ENCODE measurements at places on chromosomes 7 and 10.

- DNase-seq, result no peak
Observed at GRCh38 chr10:113681533-113682470, 2.1 kb downstream of the CASP7 start.

- no peak for DNase-seq
Observed at GRCh38 chr7:130944997-130945396, 211.0 kb upstream of the KLF14 start.

GRCh38 chr7:94417901-94418300 is 23.2 kb downstream of the COL1A2 start:
- no peak for DNase-seq

GRCh38 chr7:50676740-50677637 is 105.7 kb downstream of the GRB10 start:
- no peak for DNase-seq

GRCh38 chr10:123236126-123236525 is 81.9 kb downstream of the BUB3 start:
- DNase-seq, result no peak

- no peak for DNase-seq
Observed at GRCh38 chr10:49207113-49207512, 18.9 kb upstream of the TMEM273 start.

- DNase-seq, result no peak
Observed at GRCh38 chr10:35372329-35372728, 36.0 kb downstream of the CCNY start.

DNA sequence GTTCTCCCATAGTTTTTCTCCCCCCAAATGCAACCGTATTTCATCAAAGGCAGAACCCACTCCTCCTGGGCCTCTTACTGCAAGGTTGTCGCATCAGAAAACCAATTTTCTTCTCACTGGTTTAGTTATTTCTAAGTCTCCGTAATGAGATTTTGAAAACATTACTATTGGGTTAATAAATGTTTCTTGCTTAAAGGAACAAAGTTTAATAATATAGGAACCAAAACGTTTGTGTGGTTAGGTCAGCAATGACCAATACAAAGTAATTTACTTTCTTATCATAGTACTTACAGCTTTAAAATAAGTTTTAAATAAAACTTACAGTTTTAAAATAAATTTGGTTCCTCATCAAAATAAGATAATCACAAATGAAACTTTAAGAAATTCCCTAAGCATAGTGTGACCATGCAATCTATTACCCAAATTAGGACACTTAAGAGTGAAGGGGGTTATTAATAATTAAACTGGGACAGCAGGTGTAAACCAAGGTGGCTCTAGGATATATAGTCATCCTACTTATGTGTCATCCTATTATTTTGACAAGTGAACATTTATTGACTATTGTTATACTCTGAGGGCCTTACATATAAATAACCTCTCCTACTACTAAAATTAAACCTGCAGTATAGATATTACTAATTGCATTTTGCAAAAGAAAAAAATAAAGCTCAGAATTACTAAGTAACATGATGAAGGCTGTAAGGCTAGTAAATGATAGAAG is 415.4 kb upstream of the LRRN3 start:
- no peak for DNase-seq

DNA sequence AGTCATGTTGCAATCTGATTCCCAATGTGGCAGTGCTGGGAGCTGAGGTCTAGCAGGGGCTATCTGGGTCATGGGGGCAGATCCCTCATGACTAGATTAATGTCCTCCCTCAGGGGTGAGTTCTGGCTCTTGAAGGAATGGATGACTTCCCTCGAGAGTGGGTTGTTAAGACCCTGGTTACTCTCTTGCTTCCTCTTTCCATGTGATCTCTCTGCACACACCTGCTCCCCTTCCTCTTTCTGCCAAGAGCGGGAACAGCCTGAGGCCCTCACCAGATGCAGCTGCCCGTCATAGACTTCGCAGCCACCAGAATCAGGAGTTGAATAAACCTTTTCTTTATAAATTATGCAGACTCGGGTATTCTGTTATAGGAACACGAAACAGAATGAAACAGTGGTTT is 37.8 kb downstream of the SFMBT2 start:
- no peak for DNase-seq

DNA sequence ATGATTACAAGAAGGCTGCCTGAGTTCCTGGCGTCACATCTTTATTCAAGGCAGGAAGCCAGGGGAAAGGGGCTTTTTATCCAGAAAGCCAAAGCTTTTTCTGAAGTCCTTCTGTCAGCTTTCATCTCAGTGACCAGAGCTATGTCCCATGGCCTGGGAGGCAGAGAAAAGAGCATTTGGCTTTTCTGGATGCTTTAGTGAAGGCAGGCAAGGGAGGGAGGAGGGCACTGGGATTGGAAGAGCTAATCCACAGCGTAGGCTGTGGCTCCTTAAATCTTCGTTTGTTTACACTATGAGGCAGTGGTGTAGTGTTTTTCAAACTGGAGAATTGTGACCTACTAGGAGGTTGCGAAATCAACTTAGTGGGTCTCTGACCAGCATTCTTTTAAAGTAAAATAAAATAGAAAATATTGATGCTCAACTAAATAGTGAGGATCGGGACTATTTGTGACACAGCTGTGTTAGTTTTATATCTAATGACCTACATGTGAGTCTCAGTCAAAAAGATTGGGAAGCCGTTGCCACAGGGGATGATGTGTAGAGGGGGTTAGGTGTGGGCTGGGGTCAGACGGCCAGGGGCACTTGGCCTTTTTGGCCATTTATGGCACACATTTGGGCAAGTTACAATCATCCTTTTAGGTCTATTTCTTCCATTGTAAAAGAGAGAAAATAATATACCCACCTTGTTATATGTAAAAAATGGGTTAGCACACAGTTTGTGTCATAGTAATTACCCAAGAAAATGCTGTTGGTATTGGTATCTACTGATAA is 14.1 kb downstream of the CRYGN start:
- DNase-seq, result no peak

DNA sequence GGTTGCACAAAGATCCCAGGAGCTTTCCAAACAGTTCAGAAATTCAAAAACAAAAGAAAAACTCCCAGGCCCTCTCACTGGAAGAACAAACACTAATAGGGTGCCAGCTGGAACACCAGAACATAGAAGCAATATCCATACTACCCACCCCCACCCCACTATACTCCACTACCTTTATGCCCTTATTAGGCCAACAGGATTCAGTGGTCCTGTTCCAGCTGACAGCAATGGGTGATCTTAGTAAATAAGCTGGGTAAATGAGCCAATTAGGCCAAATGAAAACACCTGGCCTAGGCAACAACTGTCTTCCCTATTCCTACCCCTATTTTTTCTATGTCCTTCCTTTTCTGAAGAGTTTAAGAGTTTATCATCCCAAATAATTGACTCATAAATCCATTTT is 11.7 kb downstream of the NOC3L start:
- DNase-seq, result no peak

DNA sequence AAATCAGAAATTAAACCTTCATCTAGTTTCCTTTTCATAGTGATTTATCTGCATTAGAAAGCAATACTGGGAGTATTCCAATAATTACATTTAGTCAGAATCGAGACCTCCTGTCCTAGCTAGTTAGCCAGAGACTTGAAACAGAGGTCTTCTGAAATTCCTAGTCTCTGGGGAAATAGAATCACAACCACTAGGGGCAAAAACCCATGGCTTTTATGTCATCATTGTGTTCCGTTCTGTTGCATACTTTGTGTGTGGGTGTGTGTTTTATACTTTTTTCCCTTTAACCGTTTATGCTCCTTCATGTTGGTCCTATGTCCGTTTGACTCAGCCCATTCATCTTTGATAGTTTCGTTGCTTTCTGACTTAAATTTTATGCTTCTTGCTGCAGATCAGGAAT is 79.8 kb downstream of the RALA start:
- no peak for DNase-seq

GRCh38 chr10:30445711-30446110 is 11.7 kb downstream of the MAP3K8 start:
- no peak for DNase-seq

DNA sequence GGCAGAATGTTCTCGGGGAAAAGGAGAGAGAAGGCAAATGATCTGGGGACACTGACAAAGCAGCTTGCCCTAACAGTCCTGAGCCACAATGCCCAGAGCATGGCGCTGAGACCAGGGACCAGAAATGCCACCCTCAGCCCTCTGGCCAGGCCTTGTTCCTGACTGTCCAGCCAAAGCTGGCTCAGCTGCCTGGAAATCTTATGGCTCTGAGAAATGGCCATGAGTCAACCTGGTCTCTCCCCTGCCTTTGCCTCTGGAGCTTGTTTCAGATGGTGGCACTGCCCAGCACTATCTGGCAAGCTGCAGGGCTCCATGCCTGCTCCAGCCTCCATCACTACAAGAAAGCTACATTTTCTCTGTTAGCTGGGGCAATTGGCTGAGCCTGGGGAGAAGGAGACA is 90.5 kb upstream of the PLXNA4 start:
- no peak for DNase-seq

DNA sequence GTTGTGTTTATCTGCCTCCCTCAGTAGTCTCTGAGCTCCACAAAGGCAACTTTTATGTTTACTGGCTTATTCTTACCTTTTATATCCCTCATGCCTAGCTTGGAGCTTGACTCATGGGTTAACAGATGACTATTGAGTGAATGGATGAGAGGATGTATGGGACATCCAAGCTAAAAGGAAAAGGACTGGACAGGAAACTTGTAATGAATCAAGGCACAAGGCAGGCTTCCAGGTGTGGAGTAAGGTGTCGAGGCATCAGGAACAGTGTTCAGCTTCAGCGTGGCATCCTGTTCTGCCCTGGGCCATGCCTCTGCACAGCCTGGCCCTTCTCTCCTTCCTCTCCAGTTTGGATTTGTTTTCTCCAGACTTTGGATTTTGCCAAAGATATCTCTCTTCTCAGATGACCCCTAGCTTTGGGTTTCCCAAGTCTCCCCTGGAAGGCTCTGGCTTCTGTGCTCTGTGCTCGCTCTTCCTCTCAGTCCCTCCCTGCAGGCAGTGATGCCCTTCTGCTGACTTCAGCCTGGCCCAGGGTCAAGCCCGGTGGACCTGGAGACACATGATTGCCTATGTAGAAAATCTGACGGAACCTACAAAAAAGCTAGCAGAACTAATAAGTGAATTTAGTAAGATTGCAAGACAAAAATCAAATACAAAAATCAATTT is 367.3 kb downstream of the CXCL12 start:
- DNase-seq, result no peak

DNA sequence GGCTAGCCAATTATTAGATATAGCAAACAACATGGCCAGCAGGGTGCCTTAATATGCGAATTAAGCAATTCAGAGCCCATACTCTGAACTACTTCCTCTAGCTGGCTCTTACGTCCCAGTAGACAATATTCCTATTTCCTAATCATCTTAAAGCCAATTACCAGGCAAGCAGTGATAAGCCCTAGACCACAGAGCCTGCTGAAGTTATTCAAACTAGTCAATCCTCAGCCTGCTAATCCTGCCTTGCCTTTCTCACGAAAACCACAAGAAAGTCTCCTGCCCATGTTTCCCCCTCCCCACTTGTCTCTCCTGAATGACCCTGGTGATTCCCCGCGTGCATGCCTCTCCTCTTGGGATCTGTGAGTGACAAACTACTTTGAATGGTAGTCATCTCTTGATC is 86.8 kb upstream of the CACNA2D1 start:
- DNase-seq, result no peak

DNA sequence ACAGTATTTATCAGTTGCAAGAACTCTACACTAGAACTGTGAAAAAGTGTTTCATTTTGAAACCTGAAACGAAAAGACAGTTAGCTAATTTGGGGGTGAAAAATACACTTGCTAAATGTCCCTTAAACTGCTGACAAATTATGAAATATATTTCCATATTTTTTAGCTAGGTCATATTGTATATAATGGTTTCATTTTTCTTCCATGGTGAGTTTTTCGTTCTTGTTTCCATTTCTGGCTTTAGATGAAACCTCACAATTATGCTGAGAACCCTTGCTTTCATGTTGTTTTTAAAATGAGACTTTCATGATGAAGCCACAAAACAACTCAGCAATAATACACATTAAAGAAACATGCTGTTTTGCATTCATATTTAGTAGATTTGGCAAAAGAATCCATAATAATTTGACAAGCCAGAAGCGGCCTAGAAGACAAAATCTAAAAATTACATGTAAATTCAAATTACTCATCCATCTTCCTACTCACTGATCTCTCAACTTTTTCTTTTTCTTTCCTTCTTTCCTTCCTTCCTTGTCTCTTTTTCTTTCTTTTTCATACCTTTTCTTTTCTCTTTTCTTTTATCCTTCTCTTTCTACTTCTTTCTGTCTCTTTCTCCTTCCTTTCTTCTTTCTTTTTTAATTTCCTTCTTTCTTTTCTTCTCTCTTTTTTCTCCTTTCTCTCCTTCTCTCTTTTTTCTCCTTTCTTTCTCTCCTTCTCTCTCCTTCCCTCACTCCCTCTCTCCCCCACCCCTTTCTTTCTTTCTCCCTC is 46.5 kb upstream of the ITGB8 start:
- DNase-seq, result no peak

DNA sequence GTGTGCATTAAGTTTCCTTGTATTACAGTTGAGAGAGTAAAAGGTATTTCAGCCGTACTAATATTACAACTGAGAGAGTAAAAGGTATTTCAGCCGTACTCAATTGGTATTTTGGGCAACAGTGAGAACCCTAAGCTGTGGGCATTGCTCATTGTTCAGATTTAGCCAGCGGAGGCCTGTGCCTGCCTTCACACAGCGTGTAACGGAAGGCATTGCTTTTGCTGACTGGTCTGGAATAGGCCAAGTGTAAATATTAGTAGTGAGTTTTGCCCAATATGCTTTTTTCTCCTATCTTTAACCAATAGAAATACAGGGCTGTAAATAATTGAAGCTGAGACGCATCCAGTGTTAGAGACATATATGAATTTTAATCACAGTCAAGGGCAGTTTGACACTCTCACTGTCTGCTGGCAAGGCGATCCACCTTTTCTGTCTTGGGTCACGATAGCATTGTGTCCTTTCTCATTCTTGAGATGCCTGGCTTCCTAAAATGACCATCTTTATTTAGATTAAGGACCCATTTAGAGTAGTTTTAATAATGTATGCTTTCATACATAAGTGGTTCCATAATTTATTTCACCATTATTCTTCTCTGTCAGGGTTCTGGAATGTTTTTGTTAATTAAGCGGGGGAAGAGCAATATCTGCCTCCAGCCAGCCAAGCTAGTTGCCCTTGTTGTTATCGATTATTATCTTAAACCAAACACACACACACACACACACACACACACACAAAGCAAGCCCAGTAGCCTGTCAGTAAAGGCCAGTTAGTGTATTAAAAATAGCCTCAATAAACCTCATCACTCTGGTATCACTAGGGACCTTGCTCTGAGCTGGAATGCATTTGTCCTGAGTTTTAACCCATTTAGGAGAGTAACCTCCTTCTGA is 130.7 kb downstream of the CELF2 start:
- no peak for DNase-seq
